ENCODE measurements at places on chromosomes 3 and 15.

DNA sequence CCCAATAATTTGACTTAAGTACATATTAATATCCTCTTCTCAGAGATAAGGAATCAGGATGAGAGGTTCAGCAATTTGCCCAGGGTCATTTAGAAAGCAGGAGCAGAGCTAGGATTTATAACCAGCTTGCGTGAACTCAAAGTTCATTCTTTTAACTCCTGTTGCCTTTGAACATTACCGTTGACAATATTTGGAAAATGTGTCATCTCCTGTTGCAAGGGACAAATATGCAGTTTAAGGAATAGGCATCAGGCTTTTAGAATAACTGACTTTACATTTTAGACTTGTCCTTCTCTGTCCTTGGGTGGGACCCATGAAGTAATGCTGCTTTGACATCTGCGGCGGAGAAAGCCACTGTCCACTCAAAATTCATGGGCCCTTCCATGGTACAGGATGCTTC, 252.2 kb upstream of the RGMA start:
- DNase-seq, result no peak

- DNase-seq, result no peak
Observed at GRCh38 chr15:63373866-63374548, 7.6 kb downstream of the CA12 start.

DNA sequence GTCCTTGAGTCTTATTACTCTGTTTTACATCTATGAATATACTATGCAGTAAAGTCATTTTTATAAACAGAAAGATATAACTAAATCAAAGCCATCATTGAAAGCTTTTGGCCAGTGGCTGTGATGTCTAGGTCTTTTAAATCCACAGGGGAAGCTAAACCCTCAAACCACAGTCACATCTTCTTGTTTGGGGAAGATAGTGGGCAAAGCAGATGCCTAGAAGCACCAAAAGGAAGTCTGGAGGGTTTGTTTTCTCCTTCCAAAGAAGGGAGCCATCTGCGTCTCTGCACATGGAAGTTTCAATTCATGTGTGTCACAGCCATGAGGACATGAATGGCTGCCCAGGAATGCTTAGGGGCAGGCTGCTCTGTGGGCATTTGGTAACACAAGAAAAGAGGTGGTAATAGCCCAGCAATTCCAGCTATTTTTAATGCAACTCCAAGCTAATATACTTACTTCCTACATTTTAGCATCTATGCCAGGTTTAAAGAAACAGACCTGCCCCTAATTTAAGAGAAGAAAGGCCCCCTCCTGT, 322.2 kb downstream of the SLC9A9 start:
- DNase-seq, result no peak

- no peak for DNase-seq
Observed at GRCh38 chr15:56923174-56923591, 4.7 kb downstream of the TCF12 start.

GRCh38 chr3:185737740-185738680, 86.8 kb downstream of the IGF2BP2 start:
- no peak for DNase-seq

GRCh38 chr15:78682004-78682651, 41.1 kb upstream of the CHRNB4 start:
- DNase-seq, result no peak

- DNase-seq, result peak; percentile 3
Observed at GRCh38 chr3:188830893-188831292, 340.9 kb upstream of the TPRG1 start.

GRCh38 chr3:113927556-113927955, 20.3 kb upstream of the ZDHHC23 start:
- DNase-seq, result no peak

GRCh38 chr15:98570119-98570518, 78.2 kb upstream of the IGF1R start:
- DNase-seq, result no peak

GRCh38 chr15:36688310-36689011, 109.0 kb downstream of the CDIN1 start:
- DNase-seq, result no peak

DNA sequence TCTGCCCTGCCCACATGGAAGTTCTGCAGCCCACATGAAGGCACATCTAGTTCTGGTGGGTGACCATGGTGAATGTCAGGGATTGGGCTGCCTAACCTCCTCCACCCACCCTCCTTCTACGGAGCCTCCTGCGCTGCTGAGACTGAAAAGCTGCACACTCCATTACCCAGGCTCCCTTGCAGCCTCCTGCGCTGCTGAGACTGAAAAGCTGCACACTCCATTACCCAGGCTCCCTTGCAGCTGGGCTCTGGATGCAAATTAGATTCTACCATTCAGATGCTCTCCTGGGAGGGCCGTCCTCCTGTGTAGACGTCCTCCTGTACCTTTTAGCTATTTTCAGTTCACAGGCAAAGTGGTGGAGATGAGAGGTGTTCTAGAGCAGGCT, 32.1 kb downstream of the POMGNT2 start:
- DNase-seq, result no peak

GRCh38 chr15:81296673-81297072, 27.3 kb downstream of the STARD5 start:
- peak; percentile 94 for DNase-seq

- DNase-seq, result no peak
Observed at GRCh38 chr3:53822331-53822741, 23.9 kb downstream of the CHDH start.

- DNase-seq, result no peak
Observed at GRCh38 chr15:51205050-51205975, 110.6 kb upstream of the TNFAIP8L3 start.

DNA sequence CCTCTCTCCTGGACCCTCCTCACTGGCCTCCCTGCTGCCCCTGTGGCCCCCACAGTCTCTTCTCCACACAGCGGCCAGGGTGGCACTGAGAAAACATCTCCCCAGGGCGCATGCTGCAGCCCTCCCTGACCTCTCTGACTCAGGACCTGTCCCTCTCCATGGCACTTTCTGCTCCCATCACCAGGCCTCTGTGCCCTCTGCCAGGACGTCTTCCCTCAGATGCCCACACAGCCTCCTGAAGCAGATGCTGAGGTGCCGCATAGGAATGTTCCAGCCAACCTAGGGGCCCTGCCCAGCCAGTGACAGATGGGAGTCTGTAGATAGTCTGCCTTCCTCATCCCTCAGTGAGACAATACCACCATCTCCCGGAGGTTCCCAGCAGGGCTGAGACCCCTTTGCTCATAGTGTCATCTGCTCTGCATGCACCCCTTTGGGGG, 8.7 kb downstream of the MYL3 start:
- DNase-seq, result no peak

GRCh38 chr3:50645378-50645777, 28.4 kb downstream of the MAPKAPK3 start:
- no peak for DNase-seq

- DNase-seq, result no peak
Observed at GRCh38 chr15:96969732-96970710, 639.5 kb downstream of the NR2F2 start.
